Substantia nigra (tissue), 51 donors: ENCODE measurements at places on chromosomes 7 and 10.

DNA sequence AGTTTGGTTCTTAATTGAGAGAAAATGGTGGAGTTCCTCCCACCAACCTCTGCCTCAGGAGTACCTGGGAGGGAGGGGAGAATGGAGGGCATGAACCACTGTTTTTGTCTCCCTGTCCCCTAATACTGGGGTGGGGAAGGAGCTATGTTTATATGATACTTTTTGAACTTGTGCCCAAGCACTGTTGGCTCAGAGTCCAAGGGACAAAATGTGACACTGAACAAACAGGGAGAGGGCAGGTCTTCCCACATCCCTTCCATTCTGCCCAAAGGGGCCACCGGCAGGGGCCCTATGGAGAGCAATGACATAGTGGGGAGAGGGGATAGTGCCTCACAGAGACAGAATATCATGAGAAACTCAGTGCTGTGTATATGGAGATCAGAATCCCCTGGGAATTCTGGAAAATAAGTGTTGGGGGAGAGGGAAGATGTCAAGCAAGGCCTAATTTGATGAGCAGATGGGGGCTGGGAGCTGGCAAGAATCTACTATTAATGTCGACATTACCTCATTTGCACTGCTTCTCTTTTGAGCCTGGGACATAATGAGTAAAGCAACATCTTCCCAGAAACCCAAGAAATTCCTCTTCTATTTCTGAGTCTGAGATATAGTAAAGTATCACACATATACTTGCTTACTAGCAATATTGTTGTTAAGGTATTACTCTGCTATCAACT is 180.6 kb downstream of the CYP26A1 start:
- DNase-seq: no peak

DNA sequence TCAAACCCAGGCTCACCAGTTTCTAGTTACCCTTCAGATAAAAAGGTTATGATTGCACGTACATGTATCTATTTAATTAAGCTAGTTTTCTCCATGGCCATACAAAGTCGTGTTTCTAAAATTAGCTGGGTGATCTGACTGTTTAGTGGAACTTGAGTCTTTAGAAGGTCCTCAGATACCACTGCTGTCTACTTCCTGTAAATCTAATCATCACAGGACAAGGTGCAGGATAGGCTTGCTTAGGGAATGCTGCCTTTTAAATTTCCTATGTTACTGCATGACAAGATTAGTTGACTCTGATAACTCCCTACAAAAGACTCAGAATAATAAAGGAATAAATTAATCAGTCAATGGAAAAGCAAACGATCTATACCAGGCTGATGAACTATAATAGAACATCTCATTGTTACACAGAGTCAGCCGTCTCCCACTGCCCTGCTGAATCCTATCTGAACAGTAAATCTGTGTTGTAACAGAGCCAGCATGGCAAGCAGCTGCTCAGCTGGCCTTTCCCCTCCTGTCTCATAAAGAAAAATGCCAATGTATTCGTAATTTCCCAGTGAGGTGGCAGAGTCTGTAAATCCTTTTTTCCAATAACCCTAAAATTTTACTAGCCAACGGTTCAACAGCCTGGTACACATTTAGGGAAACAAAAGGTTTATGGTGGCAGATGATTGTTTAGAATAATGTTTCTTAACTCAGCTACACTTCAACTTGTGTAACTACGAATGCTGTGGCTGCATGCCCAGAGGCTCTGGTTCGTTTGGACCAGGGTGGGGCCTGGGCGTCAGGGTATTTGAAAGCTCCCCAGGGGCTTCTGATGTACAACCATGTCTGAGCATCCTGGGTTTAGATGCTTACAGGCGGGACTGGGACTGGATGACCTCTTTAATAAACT is 318.0 kb downstream of the PAXIP1 start:
- DNase-seq: no peak

GRCh38 chr7:155961241-155962190 is 149.3 kb upstream of the SHH start:
- no peak for DNase-seq

- DNase-seq: no peak
These were observed 353.2 kb downstream of the HGF start for GRCh38 chr7:81416659-81417058.

- DNase-seq: no peak
These were observed 212.3 kb upstream of the SLC26A5 start for GRCh38 chr7:103658055-103659005.

- no peak for DNase-seq
These were observed 95.2 kb upstream of the EGR2 start for GRCh38 chr10:62911210-62911963.
